Activated CD8-positive, alpha-beta T cell treated with anti-CD3 and anti-CD28 coated beads, Interleukin-2, amount 10 ng/mL, durations not matched to agents 7 days and 5 days (primary cell): ENCODE measurements at places on chromosomes 4 and X.

DNA sequence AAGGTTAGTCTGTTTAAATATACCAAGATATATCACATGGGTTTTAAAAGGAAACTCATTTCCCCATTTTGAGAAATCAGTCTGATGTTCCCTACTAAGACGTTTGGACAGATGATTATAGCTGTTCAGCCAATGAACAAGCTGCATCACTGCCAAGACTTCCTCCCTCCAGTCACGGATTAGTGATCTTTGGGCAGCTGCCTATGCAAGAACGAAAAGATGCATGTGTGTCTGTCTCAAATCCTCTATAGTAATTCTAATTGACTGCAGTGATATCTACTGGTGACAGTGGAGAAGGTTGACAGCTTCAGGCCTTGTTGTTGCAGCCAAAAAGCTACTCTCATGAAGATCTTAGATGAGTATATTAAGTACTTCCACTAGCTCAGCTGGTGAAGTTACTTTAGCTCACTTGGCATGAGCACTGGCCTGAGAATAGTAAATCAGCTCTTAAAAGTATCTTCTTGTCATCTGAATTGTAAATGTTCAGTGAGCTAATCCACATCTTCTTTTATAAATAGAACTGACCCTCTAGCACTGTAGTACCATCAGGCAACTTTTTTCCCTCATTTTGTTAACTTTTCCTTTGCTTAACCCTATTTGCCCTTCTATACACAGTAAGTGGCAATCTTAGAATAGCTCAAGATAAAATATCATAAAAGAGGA lies 134.5 kb upstream of the PCDH10 start:
- no peak overlapping the region for H3K4me3 ChIP-seq
- no peaks in the 10 kb centered on the region for H3K27me3 ChIP-seq
- no peak overlapping the region for H3K27ac ChIP-seq
- no peak for DNase-seq
- no peaks in the 10 kb centered on the region for H3K36me3 ChIP-seq
- H3K4me1 ChIP-seq, result no peaks in the 10 kb centered on the region

- DNase-seq, result no peak
- no peaks in the 10 kb centered on the region for H3K36me3 ChIP-seq
- H3K27ac ChIP-seq, result no peak overlapping the region
- no peak overlapping the region for H3K4me3 ChIP-seq
- H3K4me1 ChIP-seq, result peaks cover 3% of the 10 kb centered on the region
Observed at GRCh38 chrX:68420559-68420958, 12.7 kb downstream of the OPHN1 start.

DNA sequence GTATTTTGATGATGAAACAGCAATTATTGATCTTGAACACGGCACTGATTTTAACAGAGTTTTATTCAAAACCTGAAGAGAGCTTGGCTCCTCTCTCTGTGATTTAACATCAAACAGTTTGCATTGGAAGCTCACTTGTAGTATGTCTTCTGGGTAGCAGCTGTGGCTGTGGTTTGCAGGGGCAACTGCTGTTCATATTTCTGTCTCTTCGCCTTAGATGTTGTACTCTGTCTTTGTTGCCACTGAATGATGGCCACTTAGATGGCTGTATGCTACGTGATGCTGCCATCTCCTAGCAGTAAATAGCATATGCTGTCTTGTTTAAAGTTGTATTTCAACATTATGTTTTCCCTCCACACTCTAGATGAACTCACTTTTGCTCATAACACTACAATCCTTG lies 1743.0 kb upstream of the TENM3 start:
- no peak overlapping the region for H3K4me3 ChIP-seq
- H3K4me1 ChIP-seq, result no peaks in the 10 kb centered on the region
- no peaks in the 10 kb centered on the region for H3K36me3 ChIP-seq
- H3K27me3 ChIP-seq, result no peaks in the 10 kb centered on the region

GRCh38 chr4:185654965-185655554 lies 119.8 kb upstream of the PDLIM3 start:
- no peak overlapping the region for H3K27ac ChIP-seq
- no peak overlapping the region for H3K4me3 ChIP-seq
- DNase-seq, result no peak
- no peaks in the 10 kb centered on the region for H3K4me1 ChIP-seq
- H3K27me3 ChIP-seq, result no peaks in the 10 kb centered on the region

GRCh38 chrX:57596109-57596508 lies 4.3 kb downstream of the ZXDB start:
- H3K27ac ChIP-seq, result no peak overlapping the region
- DNase-seq, result no peak
- H3K4me3 ChIP-seq, result no peak overlapping the region
- peaks cover 30% of the 10 kb centered on the region for H3K4me1 ChIP-seq

DNA sequence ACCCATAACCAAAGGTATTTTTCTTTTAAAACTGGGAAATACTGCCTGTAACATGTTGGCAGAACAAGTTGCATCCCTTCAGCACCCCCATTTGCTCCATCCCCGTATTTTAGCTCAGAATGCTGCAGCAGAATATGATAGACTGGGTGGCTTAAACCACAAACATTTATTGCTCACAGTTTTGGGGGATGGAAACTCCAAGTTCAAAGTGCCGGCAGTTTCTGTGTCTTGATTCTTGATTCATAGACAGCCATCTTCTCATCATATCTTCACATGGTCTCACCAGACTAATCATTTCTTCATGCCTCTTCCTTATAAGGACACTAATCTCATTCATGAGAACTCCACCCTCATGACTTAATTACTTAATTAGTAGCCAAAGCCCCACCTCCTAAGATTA lies 10.5 kb upstream of the INPP4B start:
- no peak for DNase-seq
- no peaks in the 10 kb centered on the region for H3K4me1 ChIP-seq
- no peaks in the 10 kb centered on the region for H3K36me3 ChIP-seq
- no peak overlapping the region for H3K27ac ChIP-seq

DNA sequence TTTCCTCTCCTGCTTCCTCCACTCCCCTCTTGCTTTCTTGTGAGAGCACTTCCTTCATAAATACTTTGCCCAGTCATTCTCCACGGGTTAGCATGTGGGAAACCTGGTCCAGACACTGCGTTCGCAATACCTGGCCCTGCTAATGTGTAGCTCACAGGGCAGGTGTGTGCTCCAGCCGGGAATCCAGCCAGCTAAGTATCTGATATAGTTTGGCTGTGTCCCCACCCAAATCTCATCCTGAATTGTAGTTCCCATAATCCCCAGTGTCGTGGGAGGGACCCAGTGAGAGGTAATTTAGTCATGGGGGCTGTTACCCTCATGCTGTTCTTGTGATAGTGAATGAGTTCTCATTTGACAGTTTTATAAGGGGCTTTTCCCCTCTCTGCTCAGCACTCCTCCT lies 32.2 kb upstream of the STX18 start:
- no peak overlapping the region for H3K27ac ChIP-seq
- peaks cover 4% of the 10 kb centered on the region for H3K4me1 ChIP-seq
- H3K36me3 ChIP-seq, result no peaks in the 10 kb centered on the region
- no peak overlapping the region for H3K4me3 ChIP-seq
- no peak for DNase-seq

DNA sequence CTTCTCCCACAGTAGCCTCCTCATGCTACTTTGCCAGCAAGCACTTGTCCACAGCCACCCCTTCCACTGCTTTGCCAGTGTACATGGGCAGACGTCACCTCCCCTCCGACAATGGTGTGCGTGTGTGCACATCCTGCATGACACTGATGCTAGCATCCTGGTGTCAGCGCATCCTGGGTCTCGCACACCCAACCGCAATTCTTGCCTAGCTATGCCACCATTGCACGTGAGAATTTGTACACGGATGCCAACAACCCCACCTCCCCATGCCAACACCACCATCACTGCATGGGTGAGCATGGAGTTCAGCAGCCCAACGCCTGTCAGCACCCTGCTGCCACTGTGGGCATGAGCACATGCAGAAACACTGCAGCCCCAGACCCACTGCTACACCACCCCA lies 550.0 kb downstream of the STPG2 start:
- H3K27me3 ChIP-seq, result no peaks in the 10 kb centered on the region
- H3K4me1 ChIP-seq, result no peaks in the 10 kb centered on the region
- H3K4me3 ChIP-seq, result no peak overlapping the region
- no peaks in the 10 kb centered on the region for H3K36me3 ChIP-seq
- H3K27ac ChIP-seq, result no peak overlapping the region

GRCh38 chr4:87802858-87803257 lies 3.5 kb downstream of the IBSP start:
- peaks cover 2% of the 10 kb centered on the region for H3K27me3 ChIP-seq
- no peak for DNase-seq
- H3K4me1 ChIP-seq, result no peaks in the 10 kb centered on the region
- no peak overlapping the region for H3K4me3 ChIP-seq

DNA sequence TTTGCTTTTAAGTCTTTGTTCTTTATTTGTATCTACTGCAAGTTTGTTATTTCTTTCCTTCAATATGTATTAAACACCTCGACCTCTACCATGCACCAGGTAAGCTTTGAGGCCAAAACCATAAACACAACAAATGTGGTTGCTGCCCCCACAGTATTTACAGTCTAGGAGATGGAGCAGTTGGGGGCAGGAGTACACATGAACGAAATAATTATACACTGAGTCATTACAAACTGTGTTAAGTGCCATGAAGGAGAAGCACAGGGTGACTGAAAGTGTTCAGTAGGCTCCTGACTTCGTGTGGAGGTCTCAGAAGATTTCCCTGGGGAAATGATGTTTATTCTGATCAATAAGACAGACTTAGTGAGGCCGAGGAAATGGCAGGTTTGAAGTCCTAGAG lies 30.3 kb downstream of the SLC25A43 start:
- no peak overlapping the region for H3K4me3 ChIP-seq
- no peak for DNase-seq
- H3K4me1 ChIP-seq, result peaks cover 13% of the 10 kb centered on the region
- H3K27ac ChIP-seq, result no peak overlapping the region

DNA sequence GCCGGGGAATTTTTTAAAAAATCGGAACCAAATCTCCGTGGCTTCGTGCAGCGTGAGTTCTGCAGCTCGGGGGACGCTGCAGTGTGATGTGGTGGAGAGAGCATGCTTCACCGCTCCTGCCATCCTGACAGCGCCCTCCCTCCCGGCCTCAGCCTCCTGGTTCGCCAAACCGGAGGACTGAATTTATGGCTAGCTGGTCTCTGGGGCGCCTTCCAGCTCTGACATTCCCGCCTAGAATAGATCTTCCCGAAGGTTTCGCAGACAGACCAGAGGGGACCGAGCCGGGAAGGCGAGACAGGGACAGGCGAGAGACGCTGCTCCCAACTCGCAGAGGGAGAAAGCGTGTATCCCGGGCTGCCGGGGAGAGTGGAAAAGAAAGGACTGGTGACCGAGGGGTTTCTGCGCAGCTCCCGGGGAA lies 25.9 kb downstream of the HOPX start:
- peak overlapping the region; percentile 89 for H3K4me3 ChIP-seq
- peaks cover 26% of the 10 kb centered on the region for H3K36me3 ChIP-seq
- DNase-seq, result peak; percentile 30
- H3K27ac ChIP-seq, result peak overlapping the region; percentile 82
- peaks cover 19% of the 10 kb centered on the region for H3K27me3 ChIP-seq
- H3K4me1 ChIP-seq, result peaks cover 63% of the 10 kb centered on the region

DNA sequence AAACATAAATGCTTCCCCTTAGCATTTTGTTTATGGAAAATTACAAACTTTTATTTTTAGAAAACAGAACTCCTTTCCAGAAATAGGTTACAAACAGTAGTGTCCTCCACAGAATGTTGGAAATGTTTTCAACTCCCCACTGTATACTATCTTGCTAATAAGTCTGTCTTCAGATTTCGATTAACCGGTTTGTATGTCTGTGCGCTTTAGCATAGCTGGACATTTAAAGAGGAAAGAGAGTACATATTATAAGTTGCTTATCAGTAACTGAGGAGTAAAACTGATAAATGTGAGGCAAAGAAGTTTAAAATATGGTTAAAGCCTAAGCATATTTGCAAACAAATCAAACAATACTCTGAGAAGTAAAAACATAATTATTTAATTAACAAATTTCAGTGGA lies 3.4 kb downstream of the CXCL8 start:
- peaks cover 5% of the 10 kb centered on the region for H3K27me3 ChIP-seq
- H3K4me1 ChIP-seq, result no peaks in the 10 kb centered on the region
- H3K36me3 ChIP-seq, result no peaks in the 10 kb centered on the region
- no peak overlapping the region for H3K27ac ChIP-seq
- DNase-seq, result no peak
- H3K4me3 ChIP-seq, result no peak overlapping the region

- no peaks in the 10 kb centered on the region for H3K4me1 ChIP-seq
- no peaks in the 10 kb centered on the region for H3K36me3 ChIP-seq
- no peak overlapping the region for H3K27ac ChIP-seq
- peaks cover 5% of the 10 kb centered on the region for H3K27me3 ChIP-seq
- no peak for DNase-seq
Observed at GRCh38 chr4:24453951-24454350, 130.4 kb downstream of the DHX15 start.

DNA sequence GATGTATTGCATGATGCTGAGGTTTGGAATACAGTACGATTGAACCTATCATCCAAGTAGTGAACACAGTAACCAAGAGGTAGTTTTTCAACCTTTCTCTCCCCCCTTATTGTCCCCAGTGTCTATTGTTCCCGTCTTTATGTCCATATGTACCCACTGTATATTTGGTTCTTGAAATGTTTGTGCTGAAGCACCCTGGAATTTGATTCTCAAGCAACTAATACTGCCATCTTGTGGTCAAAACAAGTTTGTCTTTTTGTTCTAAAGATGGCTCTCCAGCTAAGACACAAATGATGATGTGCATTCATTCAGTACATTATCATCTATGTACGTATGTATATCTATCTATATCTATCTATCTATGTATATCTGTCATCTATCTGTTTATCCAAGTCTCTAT lies 33.5 kb upstream of the DCX start:
- no peaks in the 10 kb centered on the region for H3K4me1 ChIP-seq
- no peak for DNase-seq
- no peak overlapping the region for H3K27ac ChIP-seq
- no peaks in the 10 kb centered on the region for H3K27me3 ChIP-seq
- H3K4me3 ChIP-seq, result no peak overlapping the region
- no peaks in the 10 kb centered on the region for H3K36me3 ChIP-seq

DNA sequence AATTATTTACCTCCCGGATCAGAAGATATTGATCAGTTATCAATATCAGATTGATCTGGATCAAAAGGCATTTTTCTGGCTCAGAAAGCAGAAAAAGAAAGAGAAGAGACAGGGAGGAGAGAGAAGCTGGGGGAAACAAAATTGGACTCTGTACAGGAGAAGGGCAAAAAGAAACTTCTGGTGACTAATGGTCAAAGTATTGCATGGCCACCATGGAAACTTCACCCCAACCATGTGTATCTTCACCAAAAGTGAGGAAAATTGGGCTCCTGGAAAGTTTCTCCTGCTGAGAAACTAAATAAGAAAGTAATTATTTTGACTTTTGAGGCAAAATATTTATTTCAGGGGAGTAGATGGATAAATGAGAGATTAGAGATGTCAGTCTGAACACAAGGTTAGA lies 33.9 kb downstream of the RNF150 start:
- H3K4me3 ChIP-seq, result no peak overlapping the region
- no peak for DNase-seq
- H3K4me1 ChIP-seq, result no peaks in the 10 kb centered on the region
- H3K36me3 ChIP-seq, result no peaks in the 10 kb centered on the region

DNA sequence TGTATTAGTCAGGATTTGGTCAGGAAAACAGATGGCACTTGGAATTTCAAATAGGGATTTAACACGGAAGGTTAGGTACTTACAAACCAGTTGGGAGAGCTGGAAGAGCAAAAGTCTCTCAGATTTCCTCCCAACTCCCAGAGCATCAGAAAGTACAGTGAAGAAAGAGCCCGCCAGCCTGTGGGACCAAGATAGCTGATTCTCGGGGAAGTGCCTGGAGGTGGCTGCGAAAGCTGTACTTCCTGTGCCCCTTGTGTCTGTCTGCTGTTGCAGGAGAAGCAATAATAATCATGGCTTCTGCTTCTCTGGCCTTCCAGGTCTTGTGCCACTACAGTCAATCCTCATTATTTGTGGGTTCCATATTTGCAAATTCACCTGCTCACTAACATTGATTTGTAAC lies 221.0 kb upstream of the BCOR start:
- H3K27me3 ChIP-seq, result no peaks in the 10 kb centered on the region
- no peaks in the 10 kb centered on the region for H3K4me1 ChIP-seq
- no peak overlapping the region for H3K4me3 ChIP-seq
- no peak overlapping the region for H3K27ac ChIP-seq
- DNase-seq, result no peak
- peaks cover 2% of the 10 kb centered on the region for H3K36me3 ChIP-seq
